Kidney epithelial cell (primary cell): ENCODE measurements at places on chromosomes 5 and 9. TPM values are rescaled to one million over a fixed set of nuclear protein-coding genes. Genes with fewer than 3 reads are reported as not detected.

Gene PLPP7
- 2.6 and 4.6 TPM in 2 replicates for total RNA-seq

Gene PLEKHG4B
- total RNA-seq = 4.0 and 5.4 TPM in 2 replicates

Gene CDKN2A
- total RNA-seq = 1.7 and 3.6 TPM in 2 replicates

Gene GPR150
- total RNA-seq = 0.25 TPM in 1 of 2 replicates, not detected in the other

Gene PCDHGA12
- total RNA-seq = 2.1 and 3.6 TPM in 2 replicates

Gene CNTLN
- 3.8 and 4.1 TPM in 2 replicates for total RNA-seq

Gene PRUNE2
- total RNA-seq = 0.41 and 1.0 TPM in 2 replicates

Gene CNTNAP3B
- 4.9 and 6.3 TPM in 2 replicates for total RNA-seq

Gene NTRK2
- total RNA-seq = 0.96 and 1.5 TPM in 2 replicates

Gene C9orf152
- total RNA-seq = not detected in 2 replicates

Gene PHF24
- total RNA-seq = 0.07 and 0.58 TPM in 2 replicates

Gene SVEP1
- total RNA-seq = 1.6 and 2.3 TPM in 2 replicates

Gene CRB2
- total RNA-seq = 1.3 and 1.6 TPM in 2 replicates

Gene CDC20B
- total RNA-seq = 0.27 TPM in 1 of 2 replicates, not detected in the other

Gene SPINK6
- total RNA-seq = not detected in 2 replicates

Gene MYO10
- 70.0 and 80.3 TPM in 2 replicates for total RNA-seq

Gene FOXE1
- 0.04 and 0.14 TPM in 2 replicates for total RNA-seq
